ENCODE measurements at places on chromosomes 2 and 18.

DNA sequence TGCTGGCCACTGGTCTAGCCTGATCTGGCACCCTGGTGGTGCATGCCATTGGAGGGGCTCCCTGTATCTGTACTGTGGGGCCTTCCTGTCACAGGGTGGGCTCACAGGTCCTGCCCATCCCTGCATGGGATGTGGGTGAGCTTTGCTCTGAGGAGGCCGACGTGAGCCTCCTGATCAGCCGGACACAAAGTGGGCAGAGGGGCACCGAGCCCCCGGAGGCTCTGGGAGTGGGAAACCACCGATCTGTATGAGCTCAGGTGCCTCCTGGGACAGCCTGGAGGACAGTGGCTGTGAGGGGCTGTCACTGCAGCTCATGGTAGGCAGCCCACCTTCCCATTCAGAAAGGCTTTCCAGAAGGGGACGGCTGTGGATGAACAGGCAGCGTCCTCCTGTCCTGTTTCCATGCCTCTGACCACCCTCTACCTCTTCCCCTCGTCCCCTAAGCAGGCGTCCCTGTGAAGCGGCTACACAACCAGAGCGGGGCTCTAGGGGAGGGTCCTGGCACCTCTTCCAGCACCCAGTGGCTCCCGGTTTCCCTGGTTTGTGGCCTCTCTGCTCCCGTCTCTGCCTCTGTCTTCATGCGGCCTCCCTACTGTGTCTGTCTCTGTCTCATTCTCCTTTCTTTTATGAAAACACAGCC, 112.5 kb upstream of the OTOS start:
- no peak for DNase-seq

- DNase-seq = no peak
These were observed 109.1 kb downstream of the HDAC4 start for GRCh38 chr2:239291475-239292350.

- no peak for DNase-seq
These were observed 218.8 kb downstream of the SNTG2 start for GRCh38 chr2:1169291-1169949.

- DNase-seq = no peak
These were observed 105.1 kb downstream of the BCL2L11 start for GRCh38 chr2:111225856-111226255.

DNA sequence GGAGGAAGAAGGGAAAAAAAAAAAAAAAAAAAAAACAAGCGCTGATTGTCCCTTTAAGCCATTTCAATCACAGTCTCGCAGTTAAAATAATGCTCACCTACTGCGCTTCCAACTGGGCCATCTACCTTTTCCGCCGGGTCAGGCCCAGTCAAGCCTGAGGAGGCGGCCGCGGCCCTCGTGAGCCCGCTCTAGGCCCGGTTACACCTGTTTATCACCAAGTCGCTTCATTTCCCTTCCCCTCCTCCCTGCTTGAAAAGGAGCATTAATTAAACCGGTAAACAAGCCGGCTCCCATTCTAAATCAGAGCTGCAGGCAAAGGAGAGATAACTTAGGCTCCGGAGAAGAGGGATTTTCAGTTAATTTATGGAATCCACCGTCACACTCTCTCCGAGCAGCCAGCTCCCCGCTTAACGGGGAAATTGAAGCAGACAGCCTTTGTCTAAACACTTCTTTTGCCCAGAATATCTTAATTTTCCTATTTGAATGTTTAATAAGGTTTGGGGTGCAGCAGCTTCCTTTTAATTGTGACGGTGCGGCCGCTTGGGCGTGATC, 140.1 kb upstream of the SIX3 start:
- DNase-seq = no peak

GRCh38 chr2:232477751-232478510, 9.7 kb downstream of the ECEL1 start:
- no peak for DNase-seq

DNA sequence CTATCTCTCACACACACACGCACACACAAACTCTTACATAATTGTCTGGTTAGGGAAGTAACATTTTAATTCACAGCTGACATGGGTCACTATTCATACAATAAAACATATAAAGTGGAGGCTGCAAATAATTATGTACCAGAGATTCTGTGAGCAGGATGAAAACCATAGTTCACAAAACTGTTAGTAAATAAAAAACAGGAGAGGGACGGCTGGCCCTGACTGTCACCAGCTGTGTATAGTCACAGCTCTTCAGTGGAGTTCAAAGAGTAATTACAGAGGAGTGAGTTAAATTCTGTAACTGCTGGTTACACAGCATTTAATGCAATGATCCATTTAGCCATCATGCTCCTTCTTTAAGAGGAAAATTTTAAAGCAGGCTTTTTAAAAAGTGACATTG, 76.9 kb downstream of the NRXN1 start:
- DNase-seq = no peak

- no peak for DNase-seq
These were observed 145.1 kb downstream of the TDRD15 start for GRCh38 chr2:21268878-21269224.

DNA sequence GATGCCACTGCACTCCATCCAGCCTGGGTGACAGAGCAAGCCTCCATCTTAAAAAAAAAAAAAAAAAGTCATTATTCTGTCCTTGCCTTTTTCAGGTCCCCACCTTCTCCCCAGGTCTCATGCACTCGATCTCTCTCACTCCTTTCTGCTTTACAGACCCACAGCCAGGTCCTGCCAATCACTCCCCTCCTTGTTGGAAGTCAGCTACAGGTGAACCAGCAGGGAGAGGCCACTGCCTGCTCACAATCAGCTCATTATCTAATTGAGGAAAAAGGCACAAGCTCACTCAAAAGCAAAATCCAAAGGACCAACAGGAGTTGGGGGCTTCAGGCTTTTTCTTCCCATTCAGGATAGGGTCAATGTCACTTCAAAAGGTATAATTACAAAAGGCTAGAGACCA, 2.0 kb downstream of the WDFY1 start:
- no peak for DNase-seq

DNA sequence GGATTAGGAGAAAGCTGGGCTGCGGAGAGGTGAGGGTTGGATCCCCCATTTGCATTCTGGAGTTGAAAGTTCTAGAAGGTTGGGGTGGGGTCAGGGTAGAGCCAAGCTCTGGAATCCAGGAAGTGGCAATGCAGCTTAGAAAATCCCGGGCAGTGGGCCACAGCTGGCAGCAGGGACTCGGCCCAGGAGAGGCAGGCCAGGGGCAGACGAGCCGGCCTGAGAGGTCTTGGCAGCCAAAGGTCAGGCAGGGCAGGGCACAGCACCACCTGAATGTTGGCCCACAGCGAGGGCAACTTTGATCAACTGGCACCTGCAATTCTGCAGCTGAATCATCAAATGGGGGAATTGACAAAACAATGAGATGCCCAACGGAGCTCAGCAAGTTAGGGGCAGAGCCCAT, 139.2 kb downstream of the INHBB start:
- DNase-seq = no peak

DNA sequence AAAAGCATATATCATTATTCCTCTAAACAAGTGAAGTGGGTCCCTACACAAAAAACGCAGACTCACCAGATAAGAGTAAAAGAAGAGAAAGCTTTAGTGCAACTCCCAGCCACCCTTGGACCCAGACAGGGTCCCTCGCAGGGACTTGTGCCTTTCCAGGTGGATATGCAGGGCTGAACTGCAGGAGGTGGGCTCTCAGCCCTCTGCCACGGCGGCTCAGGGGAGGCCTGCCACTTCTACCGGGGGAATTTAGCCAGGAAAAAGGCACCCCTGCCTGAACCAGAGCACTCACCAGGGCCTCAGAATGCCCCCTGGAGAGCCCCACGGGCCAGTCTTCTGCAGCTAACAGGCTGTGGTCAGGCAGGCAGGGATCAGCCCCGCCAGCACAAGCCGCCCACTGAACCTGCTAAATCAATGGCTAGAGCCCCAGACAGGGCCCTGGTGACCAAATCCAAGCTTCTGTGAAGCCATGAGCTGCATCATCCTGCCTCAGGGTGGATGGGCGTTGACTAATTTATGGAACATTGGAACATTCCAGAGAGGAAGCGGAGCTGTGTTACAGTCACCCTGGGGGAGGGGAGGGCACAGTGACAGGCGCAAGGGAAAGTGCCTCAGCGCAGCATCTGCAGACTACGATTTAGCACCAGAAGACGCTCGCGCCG, 209.3 kb downstream of the EIPR1 start:
- DNase-seq = peak; percentile 13

DNA sequence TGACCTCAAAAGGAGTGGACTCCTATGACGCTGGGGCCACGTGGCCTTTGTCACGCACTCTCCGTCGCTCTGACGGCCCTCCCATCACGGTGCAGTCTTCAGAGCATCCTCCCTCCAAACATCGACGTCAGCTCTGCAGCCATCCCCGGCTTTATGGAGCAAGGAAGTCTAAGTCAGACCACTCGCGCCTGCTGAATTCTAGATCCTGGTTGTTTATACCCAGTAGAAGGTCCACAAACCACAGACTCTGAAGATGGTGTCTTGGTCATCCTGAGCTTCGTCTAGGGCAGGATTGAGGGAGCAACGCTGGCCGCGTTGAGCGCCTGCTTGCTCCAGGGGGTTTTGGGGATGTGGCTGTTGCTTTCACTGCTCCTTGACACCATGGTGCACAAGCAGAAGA, 228.0 kb upstream of the SALL3 start:
- DNase-seq = no peak

- no peak for DNase-seq
These were observed 11.4 kb downstream of the UBE2F start for GRCh38 chr2:237978058-237978712.

- no peak for DNase-seq
These were observed 92.2 kb downstream of the ALPK2 start for GRCh38 chr18:58536534-58537271.

DNA sequence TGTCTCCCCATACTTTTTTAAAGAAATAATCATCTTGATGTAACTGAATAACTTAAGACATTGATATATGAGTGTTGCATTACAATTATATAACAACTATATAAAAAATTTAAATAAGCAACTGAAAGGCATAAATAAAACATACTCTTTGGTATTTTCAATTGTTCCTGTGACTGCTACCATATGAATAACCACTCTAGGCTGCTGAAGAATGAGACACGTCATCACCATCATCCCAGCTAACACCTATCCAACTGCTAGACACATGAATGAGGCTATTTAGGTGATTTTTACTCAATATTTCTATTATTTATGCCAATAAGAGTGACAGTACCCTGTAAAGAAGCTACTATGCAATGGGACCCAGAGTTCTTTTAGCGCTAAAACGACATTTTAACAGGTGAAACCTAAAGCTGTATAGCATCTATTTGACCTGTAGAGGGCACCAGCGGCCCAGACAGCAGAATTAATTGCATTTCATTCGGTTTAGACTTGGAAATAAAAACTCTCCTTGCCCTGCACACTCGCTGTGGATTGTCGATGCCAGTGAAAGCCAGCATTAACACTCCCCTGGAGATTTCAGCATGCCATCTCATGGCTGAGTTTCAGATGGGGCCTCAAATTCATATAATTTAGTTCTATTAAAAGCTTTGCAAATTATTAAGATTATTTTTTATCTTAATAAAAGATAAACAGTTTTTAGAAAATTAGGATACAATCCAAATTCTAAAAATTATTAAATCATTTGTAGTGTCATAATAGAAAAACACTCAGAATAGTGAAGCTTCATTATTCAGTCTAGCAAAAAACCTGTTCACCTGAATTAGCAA, 89.4 kb upstream of the MAP2 start:
- peak; percentile 43 for DNase-seq

DNA sequence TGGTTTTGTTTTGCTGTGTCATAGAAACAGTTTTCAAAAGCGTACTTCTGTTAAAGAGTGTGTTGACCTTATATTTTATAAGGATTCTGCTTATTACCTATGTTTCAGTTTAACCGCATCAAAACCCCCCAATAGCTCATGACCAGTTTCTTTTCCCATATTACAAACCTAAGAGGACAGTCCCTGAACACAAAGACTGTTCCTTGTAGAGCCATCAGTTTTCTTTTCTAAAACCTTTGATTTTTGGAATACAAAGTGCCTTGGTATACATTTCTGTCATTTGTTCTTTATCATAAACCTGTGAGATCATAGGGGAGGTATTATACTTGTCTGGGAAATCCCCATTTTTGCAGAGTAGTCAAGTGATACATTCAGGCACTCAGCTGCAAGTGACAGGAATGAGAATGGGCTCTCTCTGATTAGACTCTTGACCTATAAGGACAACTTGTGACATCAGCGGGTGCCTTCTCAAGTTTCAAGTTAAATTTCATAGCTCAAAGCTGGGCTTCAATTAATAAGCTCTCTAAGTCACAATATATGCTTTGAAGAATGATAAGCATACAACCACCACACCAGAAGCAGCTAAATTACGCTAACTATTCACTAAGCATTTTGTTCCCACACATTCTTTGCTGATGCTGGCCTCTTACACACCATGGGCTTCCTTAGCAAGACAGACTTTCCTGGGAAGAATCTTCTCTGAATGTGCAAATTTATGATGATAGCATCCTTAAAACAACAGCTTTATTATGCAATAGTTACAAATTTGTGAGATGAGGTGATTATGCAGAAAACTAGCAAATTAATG, 97.5 kb upstream of the CD302 start:
- DNase-seq = no peak

DNA sequence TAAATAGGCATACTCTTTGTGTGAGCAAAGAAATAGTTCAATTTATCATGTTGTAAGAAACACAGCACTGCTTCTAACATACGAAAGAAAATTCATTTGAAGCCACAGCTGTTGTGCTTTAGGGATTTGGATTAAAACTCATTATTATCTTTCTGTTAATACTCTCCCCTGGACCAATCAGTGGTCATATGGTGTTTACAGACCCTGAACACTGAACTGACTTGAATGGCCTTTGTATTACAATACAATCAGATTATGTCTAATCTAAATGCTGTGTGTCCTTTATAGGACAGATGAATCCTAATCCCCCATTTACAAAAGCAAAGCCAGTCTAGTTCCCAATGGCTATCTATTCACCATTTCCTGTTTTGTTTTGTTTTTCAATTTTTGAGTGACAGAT, 36.5 kb downstream of the ZNF385B start:
- DNase-seq = no peak

- DNase-seq = no peak
These were observed 161.6 kb downstream of the LDLRAD4 start for GRCh38 chr18:13379930-13380690.

DNA sequence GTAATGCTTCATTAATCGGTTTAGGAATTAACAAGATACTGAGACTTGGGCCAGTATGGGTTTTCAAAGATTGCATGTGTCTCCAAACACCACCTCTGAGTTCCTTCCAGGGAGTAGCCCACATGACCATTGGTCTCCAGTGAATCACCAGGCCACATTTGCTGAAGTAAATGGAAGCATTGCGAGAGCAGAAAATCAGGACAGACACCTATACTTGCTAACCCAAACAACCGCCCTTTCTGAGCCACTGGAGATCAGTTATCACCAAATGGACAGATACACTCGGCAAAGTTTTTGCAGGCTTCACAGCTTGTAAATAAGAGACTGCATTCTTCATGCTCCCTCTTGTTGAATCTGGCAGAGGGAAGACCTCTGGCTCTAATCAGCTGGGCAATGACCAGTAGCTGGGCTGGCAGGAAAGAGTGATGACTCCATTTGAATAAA, 40.9 kb downstream of the GATA6 start:
- peak; percentile 89 for DNase-seq

DNA sequence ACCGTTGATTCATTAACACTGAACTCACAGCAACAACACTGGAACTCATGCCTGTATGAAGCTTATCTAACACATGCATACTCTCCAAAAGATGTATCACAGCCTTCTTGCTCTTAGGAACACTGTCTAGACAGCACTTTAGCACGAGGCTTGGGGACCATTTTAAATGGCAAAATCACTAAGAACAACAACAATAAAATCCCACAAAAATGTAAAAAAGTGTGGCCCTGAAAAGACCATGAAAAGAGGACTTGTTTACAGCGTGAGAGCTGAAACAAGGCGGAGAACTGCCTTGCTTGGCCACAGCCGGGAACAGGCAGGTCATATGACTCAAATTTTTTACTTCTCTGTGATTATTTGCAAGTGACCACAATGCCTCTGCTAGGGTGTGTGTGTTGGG, 48.1 kb downstream of the CHN1 start:
- peak; percentile 37 for DNase-seq
